Stimulated activated CD8-positive, alpha-beta memory T cell treated with anti-CD3 and anti-CD28 coated beads, Interleukin-7, amount 100 ng/mL, for 1 hour (primary cell): ENCODE measurements at places on chromosomes 12 and 14.
A peak's percentile ranks its signal among the peaks of the same experiment; 100 is the strongest.

DNA sequence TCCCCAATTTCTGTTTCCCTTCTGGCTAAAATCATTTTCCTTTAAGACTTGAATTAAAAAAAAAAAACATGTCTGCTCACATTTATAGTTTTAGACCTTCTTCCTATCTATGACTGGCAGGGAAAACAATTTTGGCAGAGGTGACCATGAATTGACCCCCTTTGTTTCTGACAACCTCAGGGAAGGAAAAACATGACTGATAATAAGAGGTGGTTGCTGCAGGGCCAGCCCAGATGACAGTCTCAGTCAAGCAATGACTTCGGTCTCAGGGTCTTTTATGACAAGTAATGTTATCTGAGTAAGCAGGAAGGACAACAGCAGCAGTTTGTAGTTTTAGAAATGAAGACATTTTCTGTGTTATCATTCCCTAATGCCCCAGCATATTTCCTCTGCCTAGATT lies 430.9 kb downstream of the LRIG3 start:
- no peak for DNase-seq

- DNase-seq, result no peak
These were observed 35.0 kb downstream of the SLC17A8 start for GRCh38 chr12:100391856-100392255.

- no peak for DNase-seq
These were observed 64.1 kb downstream of the NELL2 start for GRCh38 chr12:44812062-44812461.

DNA sequence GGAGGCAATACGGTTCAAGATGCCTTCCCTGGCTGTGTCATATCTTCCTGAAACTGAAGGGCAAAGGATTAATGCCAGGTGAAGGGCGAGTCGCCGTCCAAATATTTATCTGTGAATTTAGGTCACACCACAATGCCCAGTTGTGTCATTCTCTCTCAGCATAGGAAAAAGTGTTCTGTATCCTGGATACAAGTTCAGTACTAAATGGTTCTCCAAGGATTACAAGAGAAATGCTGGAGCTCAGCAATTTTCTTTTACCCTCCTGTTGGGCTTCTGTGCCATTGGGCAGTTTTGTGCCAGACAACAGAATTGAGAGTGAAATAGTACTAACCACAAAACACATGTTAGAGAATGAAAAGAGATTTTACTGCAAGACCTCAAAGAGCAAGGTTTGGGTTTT lies 493.9 kb downstream of the EGLN3 start:
- DNase-seq, result no peak

DNA sequence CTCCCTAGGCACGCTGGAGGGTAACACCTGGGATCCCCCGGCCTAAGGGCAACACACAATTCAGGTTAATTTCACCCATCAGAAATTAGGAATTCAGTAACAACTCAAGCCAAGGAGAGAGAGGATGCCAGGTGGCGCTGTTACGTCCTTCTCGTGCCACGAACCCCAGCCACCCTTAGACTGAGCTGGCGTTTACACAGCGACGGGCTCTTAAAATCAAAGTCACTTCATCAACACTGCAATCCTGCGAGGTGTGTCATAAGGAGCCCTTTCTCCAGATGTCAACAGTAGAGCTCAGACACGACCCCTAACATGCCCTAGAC lies 110.6 kb upstream of the TMEM132D start:
- no peak for DNase-seq

- no peak for DNase-seq
These were observed 144.6 kb upstream of the MYL2 start for GRCh38 chr12:111064982-111065381.

DNA sequence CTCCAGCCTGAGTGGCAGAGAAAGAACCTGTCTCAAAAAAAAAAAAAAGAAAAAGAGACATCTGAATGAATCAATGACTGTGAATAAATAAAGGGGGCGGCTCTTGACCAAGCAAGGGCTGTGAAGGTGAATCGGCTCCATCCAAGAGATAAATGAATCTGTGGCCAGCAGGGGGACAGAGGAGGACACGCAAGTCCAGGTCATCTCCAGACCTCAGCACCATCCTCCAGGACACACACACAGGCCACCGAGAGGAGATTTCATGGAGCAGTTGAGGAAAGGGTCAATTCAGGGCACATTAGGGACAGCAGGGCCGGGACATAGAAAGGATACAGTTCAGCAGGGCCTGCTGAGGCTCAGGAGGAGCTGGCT lies 21.6 kb downstream of the TRPV4 start:
- no peak for DNase-seq

DNA sequence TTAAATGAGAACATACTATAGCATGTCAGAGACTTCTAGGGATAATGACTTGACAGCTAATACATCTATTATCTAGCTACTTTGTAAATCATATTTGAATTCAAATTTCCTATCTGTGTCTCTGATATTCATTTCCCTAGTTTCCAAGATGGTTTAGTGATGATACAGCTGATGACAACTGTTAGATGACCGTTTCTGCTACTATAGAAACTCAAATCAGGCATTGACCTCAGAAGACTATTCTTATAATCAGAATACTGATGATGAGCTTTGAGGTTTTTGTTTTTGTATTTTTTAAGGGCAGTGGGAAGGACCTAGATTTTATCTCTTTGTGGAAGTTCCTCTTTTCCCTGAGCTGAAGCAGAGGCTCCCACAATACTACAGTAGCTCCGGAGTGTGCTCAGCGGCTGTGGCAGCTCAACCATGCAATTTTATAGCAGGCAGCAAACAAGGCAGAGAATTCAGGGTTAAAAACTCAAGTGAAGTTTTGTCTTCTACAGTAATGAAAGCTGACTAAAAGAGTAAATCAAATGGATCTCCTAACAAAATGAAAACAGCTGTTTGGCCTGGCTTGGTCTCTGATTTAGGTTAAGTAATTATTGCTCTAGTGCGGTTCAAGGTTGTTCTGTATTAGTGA lies 145.1 kb downstream of the SLC25A21 start:
- no peak for DNase-seq

DNA sequence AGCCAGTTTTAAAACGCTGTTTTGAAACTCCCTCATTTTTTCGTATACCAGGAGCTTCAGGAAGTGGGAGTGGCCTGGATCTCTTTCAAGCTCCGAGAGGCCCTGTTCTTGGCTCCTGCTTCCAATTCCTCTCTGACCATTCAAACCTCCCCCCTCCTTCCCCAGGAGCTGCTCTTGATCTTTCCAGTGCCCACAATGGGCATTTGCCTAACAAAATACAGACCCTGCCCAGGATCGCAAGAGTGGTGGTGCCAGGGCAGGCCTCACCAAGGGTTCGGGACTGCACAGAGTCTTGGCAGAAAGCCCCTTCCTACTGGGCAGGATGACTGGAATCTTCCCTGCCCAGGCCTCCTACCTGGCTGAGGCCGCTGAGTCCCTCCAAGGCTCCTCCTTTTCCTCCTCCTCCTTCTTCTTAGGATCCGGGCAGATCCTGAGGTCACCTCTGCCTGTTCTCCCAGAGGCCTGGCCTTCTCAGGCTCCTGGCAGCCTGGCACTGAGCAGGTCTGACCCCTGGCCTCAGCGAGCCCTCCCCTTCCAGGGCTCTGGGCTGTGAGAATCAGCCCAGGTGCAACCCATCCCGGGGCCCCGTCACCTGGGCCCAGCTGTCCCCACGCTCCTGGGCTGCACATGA lies 46.9 kb upstream of the NOS1 start:
- no peak for DNase-seq

DNA sequence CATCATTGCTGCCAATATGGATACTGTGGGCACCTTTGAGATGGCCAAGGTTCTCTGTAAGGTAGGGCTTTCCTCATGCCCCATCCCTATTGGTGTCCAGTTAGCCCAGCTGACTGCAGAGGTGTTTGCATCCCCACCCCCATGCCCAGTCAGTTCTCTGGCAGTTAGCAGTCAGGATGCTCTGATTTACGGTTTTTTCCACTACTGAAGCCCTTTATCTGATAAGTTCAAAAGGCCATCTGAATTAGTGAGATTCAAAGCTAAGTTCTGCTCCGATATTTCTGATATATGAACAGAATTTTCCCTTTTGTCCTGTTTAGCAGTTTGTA lies 773 bp downstream of the GMPR2 start:
- DNase-seq, result no peak

- DNase-seq, result no peak
These were observed 6.5 kb upstream of the GLT8D2 start for GRCh38 chr12:104056419-104056972.

GRCh38 chr14:67510836-67511235 lies 22.3 kb upstream of the PLEKHH1 start:
- DNase-seq, result no peak

GRCh38 chr12:88432531-88433490 lies 147.5 kb downstream of the KITLG start:
- DNase-seq, result no peak

- no peak for DNase-seq
These were observed 44.0 kb downstream of the TAOK3 start for GRCh38 chr12:118328486-118329330.

DNA sequence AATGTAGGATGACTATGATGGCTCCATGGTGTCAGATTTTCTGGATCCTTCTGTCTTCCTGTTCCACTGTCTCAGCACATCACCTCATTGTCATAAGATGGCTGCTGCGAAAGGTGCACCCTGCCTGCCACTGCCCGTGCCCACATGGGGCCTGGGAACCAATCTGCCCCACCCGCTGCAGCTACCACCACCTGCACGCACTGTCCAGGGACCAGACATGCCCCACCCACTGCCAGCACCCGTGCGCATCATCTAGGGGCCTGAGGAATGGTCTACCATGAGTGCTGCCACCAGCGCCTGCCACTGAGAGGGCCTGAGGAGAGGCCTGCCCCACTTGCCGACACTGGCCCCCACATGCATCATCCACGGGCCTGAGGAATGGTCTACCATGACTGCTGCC lies 23.8 kb downstream of the CYP46A1 start:
- DNase-seq, result no peak

- no peak for DNase-seq
These were observed 50.8 kb downstream of the KCNA1 start for GRCh38 chr12:4960547-4960946.

GRCh38 chr14:105157872-105158271 lies 10.7 kb downstream of the JAG2 start:
- DNase-seq, result no peak

- no peak for DNase-seq
These were observed 380.1 kb downstream of the RAD51B start for GRCh38 chr14:68199554-68200151.

GRCh38 chr14:67806246-67806645 lies 10.1 kb downstream of the ZFYVE26 start:
- no peak for DNase-seq

- DNase-seq, result no peak
These were observed 1.8 kb upstream of the CCDC88C start for GRCh38 chr14:91419451-91419850.

DNA sequence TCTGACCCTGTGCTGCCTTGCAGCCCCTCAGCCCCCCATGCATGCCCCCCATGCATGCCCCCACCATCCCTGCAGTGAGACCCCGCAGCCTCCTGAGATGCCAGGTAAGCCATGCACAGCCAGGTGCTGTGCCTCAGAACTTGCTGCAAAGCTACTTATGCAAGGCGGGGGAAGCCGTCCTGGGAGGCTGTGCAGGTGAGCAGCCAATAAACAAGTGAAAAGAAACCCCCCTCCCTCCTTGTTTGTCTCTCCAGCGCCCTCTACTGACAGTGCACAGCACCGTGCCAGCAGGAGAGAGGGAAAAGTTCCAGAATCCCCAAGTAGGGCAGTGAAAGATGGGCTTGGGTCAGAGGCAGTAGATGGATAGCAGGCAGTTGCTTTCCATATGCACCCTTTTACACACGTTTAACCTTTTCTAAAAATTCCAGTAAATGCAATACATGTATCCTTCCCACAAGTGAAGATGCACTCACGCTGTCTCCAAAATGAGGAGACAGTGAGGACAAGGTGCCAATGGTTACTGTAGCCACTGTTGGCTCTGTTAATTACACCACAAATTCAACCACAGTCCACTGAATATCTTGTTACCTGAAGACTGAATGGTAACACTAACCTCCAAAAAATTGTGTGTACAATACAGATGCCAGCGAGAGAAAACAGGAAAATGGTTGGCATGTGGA lies 18.0 kb downstream of the TNFAIP2 start:
- no peak for DNase-seq

DNA sequence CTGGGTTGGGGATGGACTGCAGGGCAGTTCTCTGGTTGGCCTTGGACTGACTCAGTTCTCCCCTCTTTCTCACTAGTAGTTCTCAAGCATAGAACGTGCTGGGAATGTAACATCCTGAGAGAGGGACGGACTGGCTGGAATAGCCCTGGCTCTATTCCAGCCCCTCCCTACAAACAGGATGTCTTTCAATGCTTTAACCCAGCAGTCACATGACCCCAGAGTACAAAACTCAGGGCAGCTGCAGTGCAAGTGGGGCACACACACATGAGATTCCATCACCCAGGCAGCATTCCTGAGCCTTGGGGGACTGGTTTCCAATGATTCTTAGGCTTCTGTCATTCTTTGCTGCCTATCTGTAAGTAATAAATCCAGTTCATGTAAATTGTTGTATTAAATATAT lies 1.6 kb upstream of the ACOT6 start:
- no peak for DNase-seq

- DNase-seq, result peak; percentile 74
These were observed at the start of gene C12orf75 for GRCh38 chr12:105330283-105330930. C12orf75 (plus strand) TSS chr12:105330691; CDS start chr12:105330892, 201 bp downstream.

GRCh38 chr12:121494093-121494787 lies 86.6 kb downstream of the KDM2B start:
- peak; percentile 15 for DNase-seq

DNA sequence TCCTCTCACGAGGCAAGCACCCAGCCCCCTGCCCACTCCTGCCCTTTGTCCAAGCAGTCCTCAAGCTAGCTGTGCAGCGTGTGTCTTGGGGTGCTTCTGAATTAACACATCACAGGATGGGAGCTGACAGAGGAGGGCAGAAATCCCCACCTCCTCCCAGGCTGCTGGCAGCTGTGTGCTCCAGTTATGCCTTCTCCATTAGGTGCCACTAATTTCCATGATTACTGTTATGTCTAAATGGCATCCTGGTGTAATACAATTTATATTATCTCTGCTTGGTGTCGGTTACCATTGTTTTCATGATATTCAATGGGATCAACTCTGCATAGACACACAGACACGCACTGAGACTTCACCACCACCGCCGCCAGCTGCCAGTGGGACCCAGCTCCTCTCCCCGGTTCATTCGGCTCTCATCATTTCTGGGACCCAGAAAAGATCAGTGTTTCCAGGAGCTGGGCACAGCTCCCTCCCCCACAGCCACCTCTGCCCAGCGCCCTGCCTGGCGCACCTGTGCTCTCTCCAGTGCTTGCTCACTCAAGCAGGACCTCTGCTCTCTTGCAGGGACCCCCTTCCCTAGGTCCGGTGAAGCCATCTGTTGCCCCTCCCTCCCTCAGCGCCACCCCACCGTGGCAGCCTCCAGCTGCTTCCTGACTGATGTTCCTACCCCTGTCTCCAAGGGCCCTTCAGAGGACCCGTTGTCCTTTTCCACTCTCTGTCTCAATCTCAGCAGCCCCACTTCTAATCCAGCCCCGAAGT lies 167.5 kb upstream of the FKBP4 start:
- DNase-seq, result no peak
